ENCODE measurements at places on chromosomes 7 and 10.

DNA sequence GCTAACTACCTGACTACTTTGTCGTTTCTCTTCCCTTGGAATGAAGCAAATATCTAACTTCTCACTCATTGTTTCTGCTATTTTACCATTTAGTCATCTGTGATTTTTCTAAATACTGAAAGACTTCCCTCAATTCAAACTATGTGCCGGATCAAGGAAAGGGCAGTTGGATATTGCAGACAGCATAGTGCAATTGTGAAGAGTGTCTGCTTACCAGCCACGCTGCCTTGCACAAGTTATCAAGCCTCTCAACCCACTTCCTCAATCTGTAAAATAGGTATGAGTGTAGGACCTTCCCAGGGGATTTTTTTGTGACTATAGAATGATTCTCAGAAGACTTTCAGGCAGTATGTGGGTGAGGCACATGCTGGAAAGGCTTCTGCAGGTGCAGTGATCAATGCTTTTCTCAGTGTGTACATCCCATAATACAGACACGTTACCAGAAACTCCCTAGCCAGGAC lies 54.3 kb downstream of the EGFR start:
- no peak for DNase-seq

DNA sequence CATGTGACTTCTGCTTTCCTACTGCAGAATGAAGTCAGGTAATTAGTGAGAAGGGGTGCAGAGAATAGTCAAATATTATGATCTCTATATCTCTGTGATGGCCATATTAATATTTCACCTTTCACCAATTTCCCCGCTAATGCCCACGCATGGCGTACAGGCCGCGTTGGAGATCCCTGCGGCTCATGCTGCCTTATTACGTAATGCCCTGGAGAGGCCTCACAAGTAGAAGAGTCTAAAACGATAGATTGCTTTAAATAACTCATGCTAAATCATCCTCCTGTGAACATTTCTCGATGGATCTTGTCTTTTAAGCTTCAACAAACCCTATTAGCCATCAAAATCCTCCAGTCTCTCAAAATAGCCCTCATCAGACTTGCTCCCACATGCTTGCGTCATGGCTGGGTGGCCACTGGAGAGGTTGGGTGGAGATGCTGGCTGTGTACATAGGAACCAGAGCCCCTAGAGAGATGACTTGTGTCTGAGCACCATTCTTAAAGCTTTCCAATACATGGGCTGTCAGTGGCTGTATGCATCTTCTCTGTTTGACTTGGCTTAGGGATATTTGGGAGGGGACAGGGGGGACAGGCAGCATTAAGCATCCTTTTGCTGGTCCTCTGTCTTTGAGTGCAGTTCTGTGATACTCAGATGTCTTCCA lies 79.5 kb upstream of the INSYN2A start:
- DNase-seq, result no peak

DNA sequence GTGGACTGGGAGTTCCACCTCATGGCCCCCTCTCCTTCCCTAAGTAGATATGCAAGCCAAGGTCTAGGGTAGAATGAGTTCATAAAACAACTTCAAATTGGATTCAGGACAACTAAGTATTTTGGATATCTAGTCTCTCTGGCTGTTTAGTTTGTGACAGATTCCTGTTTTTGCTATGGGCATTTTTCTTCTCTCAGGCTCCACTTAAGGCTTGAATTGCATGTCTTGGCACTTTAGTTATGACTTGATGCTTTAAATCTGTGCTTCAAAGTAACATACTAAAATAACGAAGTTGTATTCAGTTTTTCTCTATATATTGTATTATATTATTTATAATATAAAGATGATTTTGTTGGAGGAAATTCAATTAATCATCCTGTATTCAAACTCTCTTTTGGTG lies 873.4 kb upstream of the MBL2 start:
- no peak for DNase-seq

- DNase-seq, result no peak
Measured at GRCh38 chr7:18503126-18503866, 7.7 kb downstream of the HDAC9 start.
